ENCODE measurements at places on chromosomes 3 and 15. TPM values are rescaled to one million over a fixed set of nuclear protein-coding genes. Genes with fewer than 3 reads are reported as not detected.

- H3K36me3 ChIP-seq, result no peaks in the 10 kb centered on the region
- DNase-seq, result no peak
- no peaks in the 10 kb centered on the region for H3K27me3 ChIP-seq
- H3K4me3 ChIP-seq, result no peak overlapping the region
Measured at GRCh38 chr15:90306560-90306959, 41.1 kb downstream of the NGRN start.

GRCh38 chr3:184670091-184670602, 41.7 kb downstream of the MAGEF1 start:
- no peaks in the 10 kb centered on the region for H3K36me3 ChIP-seq
- no peak for DNase-seq
- no peak overlapping the region for H3K4me3 ChIP-seq
- no peak overlapping the region for H3K27ac ChIP-seq
- no peaks in the 10 kb centered on the region for H3K27me3 ChIP-seq
- no peaks in the 10 kb centered on the region for H3K4me1 ChIP-seq

DNA sequence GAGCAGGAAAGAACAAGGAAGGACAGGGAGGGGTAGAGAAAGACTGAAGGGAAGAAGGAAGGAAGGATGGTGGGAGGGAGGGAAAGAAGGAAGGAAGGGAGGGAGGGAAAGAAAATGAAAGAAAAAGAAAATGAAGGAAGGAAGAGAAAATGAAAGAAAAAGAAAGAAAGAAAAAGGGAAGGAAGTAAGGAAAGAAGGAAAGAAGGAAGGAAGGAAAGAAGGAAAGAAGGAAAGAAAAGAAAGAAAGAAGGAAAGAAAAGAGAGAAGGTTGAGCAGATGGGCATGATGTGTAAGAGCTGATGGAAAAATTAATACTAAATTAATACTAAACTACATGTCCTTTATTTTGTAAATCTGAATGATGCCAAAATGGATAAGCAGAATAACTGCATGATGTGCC, 418.3 kb upstream of the CDIN1 start:
- no peaks in the 10 kb centered on the region for H3K27me3 ChIP-seq
- no peak overlapping the region for H3K4me3 ChIP-seq
- H3K27ac ChIP-seq, result no peak overlapping the region
- H3K36me3 ChIP-seq, result no peaks in the 10 kb centered on the region

DNA sequence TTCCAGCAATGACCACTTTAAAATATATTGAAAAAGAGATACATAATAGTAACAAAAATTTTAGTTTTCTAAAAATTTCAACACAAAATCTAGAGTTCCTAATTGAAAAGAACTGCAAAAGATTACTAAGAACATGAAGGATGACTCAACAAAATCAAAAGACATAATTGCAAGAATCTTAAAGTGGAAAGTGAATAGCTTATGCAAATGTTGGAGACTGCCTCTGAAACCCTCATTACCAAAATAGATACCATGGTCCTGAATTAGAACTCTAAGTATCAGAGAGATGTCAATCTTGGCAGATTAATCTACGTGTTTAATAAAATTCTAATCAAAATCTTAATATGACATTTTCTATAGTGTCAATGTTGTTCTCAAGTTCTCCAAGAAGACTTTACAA, 60.7 kb upstream of the SGO1 start:
- no peak overlapping the region for H3K27ac ChIP-seq
- no peak for DNase-seq
- no peaks in the 10 kb centered on the region for H3K4me1 ChIP-seq
- H3K4me3 ChIP-seq, result no peak overlapping the region

DNA sequence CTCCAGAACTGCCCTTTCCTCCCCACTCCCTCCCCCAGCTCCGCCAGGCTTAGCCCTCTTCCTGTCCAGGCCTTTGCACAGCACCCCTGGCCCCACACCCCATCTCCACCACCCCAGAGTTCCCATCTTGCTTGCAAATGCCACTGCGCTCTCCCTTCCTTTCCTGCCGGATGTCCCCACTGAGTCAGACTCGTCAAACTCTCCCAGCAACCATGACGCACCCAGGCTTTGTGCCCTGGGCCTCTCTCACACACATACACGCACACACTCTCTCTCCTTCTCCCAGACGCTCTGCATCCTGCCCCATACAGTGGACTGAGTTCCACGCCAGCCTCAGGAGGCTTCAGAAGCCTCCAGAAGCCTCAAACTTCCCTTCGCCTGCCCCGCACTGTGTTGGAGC, 2.8 kb upstream of the CCDC9B start:
- H3K4me3 ChIP-seq, result no peak overlapping the region
- no peaks in the 10 kb centered on the region for H3K27me3 ChIP-seq
- H3K4me1 ChIP-seq, result peaks cover 23% of the 10 kb centered on the region
- no peaks in the 10 kb centered on the region for H3K36me3 ChIP-seq
- DNase-seq, result no peak

- no peak for DNase-seq
- H3K27ac ChIP-seq, result no peak overlapping the region
- no peaks in the 10 kb centered on the region for H3K4me1 ChIP-seq
Measured at GRCh38 chr3:88657459-88657858, 450.0 kb upstream of the EPHA3 start.

DNA sequence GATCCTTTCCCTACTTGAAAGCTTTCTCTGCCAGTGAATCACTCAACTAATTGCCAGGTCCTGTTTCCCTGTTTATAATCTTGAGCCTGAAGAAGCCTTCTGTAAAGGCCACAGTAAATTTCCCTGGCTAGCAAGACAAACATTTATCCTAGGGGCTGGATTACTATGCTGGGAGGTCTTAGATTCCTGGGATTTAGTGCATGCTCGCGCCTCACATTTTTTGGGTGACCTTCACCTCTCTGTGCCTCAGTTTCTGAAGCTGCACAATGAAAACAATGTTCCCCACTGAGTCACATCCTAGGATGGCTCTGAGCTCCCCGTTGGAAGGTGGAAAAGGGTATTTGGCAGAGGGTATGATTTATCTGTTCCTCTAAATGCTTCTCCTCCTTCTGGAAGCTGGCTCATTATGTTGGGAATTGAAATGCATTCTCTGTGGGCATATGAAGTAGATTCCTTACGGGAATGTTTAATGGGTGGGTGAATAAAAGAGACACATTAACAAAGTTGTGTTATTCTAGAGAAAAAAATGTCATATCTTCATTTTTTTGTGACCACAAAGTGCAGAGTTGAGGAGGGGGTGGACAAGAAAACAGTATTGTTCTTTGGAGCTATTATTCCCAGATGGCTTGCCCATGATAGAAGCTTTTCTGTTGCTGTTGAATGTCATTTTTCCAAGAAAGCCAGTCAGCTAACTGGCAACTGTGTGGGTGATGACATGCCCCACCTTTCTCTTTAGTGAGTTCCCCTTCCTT, 32.4 kb downstream of the LSM3 start:
- no peaks in the 10 kb centered on the region for H3K4me1 ChIP-seq
- no peak for DNase-seq
- no peaks in the 10 kb centered on the region for H3K36me3 ChIP-seq
- no peak overlapping the region for H3K4me3 ChIP-seq
- H3K27me3 ChIP-seq, result no peaks in the 10 kb centered on the region

GRCh38 chr3:195147649-195148080, 123.3 kb downstream of the XXYLT1 start:
- peak overlapping the region; percentile 58 for H3K27ac ChIP-seq
- H3K4me3 ChIP-seq, result peak overlapping the region; percentile 32

GRCh38 chr3:40387001-40387894, at the start of gene ENTPD3:
ENTPD3 (plus strand) TSS chr3:40387184; CDS start chr3:40388058, 874 bp downstream.
- no peak within 1 kb of the TSS for H3K27ac ChIP-seq
- H3K4me3 ChIP-seq, result peak within 1 kb of the TSS; percentile 18
- no peaks in the 10 kb centered on the region for H3K27me3 ChIP-seq

- no peak overlapping the region for H3K27ac ChIP-seq
- H3K4me1 ChIP-seq, result peaks cover 13% of the 10 kb centered on the region
- no peak overlapping the region for H3K4me3 ChIP-seq
- no peaks in the 10 kb centered on the region for H3K36me3 ChIP-seq
Measured at GRCh38 chr15:66139591-66140207, 113.9 kb downstream of the MEGF11 start.

- H3K36me3 ChIP-seq, result no peaks in the 10 kb centered on the region
- H3K4me3 ChIP-seq, result no peak overlapping the region
- DNase-seq, result no peak
- no peak overlapping the region for H3K27ac ChIP-seq
Measured at GRCh38 chr3:18124501-18124900, 300.6 kb downstream of the SATB1 start.

- no peak overlapping the region for H3K27ac ChIP-seq
- no peaks in the 10 kb centered on the region for H3K27me3 ChIP-seq
- H3K36me3 ChIP-seq, result no peaks in the 10 kb centered on the region
- no peaks in the 10 kb centered on the region for H3K4me1 ChIP-seq
- H3K4me3 ChIP-seq, result no peak overlapping the region
- no peak for DNase-seq
Measured at GRCh38 chr3:121483290-121483689, 62.5 kb downstream of the POLQ start.

- no peaks in the 10 kb centered on the region for H3K4me1 ChIP-seq
- peaks cover 4% of the 10 kb centered on the region for H3K27me3 ChIP-seq
- no peak overlapping the region for H3K27ac ChIP-seq
- H3K36me3 ChIP-seq, result no peaks in the 10 kb centered on the region
- H3K4me3 ChIP-seq, result no peak overlapping the region
- no peak for DNase-seq
Measured at GRCh38 chr15:32941823-32942222, 224.0 kb downstream of the GREM1 start.

DNA sequence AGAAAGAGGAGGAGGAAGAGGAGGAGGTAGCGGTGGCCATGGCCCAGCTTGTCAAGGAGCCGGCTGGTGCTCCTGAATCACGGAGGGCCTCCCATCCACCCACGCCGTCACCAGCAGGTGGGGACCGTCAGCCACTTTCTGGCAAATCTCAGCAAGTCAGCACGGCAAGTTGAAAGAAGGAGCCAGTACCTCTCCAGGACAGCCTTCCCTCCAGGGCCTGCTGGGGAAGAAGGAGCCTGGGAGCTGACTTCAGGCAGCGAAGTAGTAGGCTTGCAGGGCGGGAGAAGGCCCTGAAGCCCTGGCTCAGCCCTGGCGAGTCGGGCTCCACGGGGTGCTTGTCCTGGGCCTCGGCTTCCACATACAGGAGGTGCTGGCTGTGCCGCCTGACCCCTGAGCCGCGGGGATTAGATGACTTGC, 99.2 kb upstream of the TRPM1 start:
- peaks cover 29% of the 10 kb centered on the region for H3K4me1 ChIP-seq
- no peaks in the 10 kb centered on the region for H3K36me3 ChIP-seq
- DNase-seq, result peak; percentile 83
- H3K4me3 ChIP-seq, result no peak overlapping the region
- no peaks in the 10 kb centered on the region for H3K27me3 ChIP-seq
- H3K27ac ChIP-seq, result no peak overlapping the region

DNA sequence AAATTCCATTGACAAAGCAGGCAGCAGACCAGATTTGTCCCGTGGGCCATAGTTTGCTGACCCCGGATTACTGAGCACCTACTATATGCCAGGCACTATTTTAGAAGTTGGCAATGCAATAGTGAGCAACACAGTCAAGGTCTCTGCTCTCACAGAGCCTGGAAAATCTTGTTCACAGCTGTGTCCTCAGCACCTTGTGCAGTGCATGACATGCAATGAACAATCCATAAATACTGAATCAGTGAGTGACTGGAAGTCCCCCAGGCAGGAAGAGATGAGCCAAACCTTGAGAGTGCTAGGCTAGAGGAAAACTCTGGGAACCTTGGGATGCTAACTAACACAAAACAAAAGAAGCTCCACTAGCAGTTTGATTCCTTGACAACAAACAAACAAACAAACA, 14.4 kb downstream of the TM4SF1 start:
- no peak overlapping the region for H3K4me3 ChIP-seq
- no peak for DNase-seq
- H3K36me3 ChIP-seq, result no peaks in the 10 kb centered on the region
- no peaks in the 10 kb centered on the region for H3K27me3 ChIP-seq

DNA sequence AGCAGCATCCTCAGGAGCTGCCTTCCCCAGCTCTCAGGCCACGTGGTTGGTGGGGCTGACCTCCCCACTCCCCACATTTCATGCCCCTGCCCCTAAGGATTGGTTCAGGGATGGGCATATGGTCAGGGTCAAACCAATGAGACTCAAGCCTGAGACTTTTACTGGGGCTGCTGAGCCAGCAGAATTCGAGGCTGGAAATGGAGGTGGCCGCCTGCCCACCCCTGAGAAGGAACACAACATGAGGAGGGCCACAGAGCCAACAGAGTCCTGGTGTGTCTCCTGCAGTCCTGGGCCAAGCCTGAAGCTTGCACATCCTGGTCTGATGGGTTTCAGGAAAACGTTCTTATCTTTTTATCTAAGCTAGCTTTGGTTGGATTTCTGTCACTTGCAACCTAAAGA, 5.9 kb downstream of the EHD4 start:
- no peaks in the 10 kb centered on the region for H3K27me3 ChIP-seq
- DNase-seq, result peak; percentile 64
- H3K4me1 ChIP-seq, result peaks cover 58% of the 10 kb centered on the region
- H3K27ac ChIP-seq, result peak overlapping the region; percentile 94

GRCh38 chr3:141102372-141102771, 51.2 kb downstream of the SPSB4 start:
- no peak overlapping the region for H3K4me3 ChIP-seq
- no peak for DNase-seq
- no peaks in the 10 kb centered on the region for H3K4me1 ChIP-seq
- no peak overlapping the region for H3K27ac ChIP-seq

GRCh38 chr3:76107935-76108570, 322.7 kb upstream of the ZNF717 start:
- no peak overlapping the region for H3K4me3 ChIP-seq
- no peak overlapping the region for H3K27ac ChIP-seq
- no peaks in the 10 kb centered on the region for H3K4me1 ChIP-seq
- no peak for DNase-seq
- no peaks in the 10 kb centered on the region for H3K36me3 ChIP-seq

- no peak overlapping the region for H3K4me3 ChIP-seq
- H3K27me3 ChIP-seq, result no peaks in the 10 kb centered on the region
- H3K27ac ChIP-seq, result no peak overlapping the region
- no peak for DNase-seq
Measured at GRCh38 chr3:149252272-149252671, 30.6 kb upstream of the CP start.

DNA sequence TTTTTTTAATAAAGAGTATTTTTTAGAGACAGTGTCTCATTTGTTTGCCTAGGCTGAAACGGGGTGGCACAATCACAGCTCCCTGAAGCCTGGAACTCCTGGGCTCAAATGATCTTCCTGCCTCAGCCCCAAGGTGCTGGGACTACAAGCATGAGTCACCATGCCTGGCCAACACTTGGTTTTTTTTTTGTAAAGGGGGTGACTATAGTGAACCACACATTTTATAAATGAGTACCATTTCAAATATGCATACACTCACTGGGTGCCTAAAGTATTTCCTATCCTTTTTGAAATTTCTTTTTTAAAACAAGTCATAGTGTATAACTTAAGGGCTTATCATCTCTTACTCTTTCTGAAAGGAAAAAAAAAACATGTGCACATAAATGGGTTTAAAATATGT, 325.2 kb upstream of the MEIS2 start:
- no peaks in the 10 kb centered on the region for H3K27me3 ChIP-seq
- H3K4me3 ChIP-seq, result no peak overlapping the region
- no peaks in the 10 kb centered on the region for H3K36me3 ChIP-seq
- DNase-seq, result no peak
- no peaks in the 10 kb centered on the region for H3K4me1 ChIP-seq

- no peaks in the 10 kb centered on the region for H3K36me3 ChIP-seq
- H3K27me3 ChIP-seq, result no peaks in the 10 kb centered on the region
- DNase-seq, result no peak
- peak overlapping the region; percentile 62 for H3K27ac ChIP-seq
- H3K4me3 ChIP-seq, result no peak overlapping the region
Measured at GRCh38 chr3:45553469-45553974, 41.0 kb upstream of the LIMD1 start.

GRCh38 chr15:52183562-52184173, 7.5 kb downstream of the GNB5 start:
- no peak overlapping the region for H3K27ac ChIP-seq
- peaks cover 12% of the 10 kb centered on the region for H3K4me1 ChIP-seq
- no peak for DNase-seq

Gene SEMA5B
- 0.41 TPM for polyA plus RNA-seq

Gene GABRR3
- polyA plus RNA-seq, result not detected

Gene BHLHE40
- polyA plus RNA-seq, result 15.6 TPM

Gene XIRP1
- polyA plus RNA-seq, result 0.12 TPM

Gene GPR27
- 0.37 TPM for polyA plus RNA-seq
